ENCODE measurements at places on chromosomes 2 and 18.

GRCh38 chr2:209533391-209533790, 109.5 kb downstream of the MAP2 start:
- DNase-seq = no peak

GRCh38 chr2:8260213-8260612, 421.6 kb upstream of the ID2 start:
- DNase-seq = no peak

DNA sequence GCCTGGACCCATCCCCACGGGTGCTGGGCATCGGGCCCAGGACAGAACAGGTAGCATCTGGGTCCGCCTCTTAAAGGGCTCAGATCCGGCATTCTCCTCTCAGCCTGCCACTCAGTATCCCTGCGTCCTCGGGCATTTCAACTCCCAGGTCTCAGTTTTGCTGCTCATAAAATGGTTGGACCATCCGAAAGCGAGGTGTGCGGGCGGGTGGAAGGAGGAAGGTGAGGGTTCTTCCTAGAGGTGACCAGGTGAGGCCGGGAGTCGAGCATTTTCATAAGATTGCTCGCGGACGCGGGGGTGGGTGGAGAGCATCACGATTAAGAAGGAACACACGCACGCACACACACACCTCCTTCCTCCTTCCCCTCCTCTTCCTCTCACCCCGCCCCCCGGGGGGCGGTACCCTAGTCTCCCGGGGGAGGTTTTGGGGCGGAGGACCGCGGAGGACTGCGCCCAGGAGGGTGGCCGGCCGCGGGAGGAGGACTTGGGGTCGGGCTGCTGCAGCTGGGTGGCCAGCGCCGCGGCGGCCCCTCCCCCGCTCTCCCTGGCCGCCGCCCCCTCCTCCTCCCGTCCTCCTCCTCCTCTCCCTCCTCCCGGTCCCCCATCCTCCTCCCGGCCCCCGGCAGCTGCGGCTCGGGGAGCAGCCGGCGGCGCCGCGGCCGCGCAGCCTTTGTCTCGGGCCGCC, 97.9 kb upstream of the GPR45 start:
- no peak for DNase-seq

DNA sequence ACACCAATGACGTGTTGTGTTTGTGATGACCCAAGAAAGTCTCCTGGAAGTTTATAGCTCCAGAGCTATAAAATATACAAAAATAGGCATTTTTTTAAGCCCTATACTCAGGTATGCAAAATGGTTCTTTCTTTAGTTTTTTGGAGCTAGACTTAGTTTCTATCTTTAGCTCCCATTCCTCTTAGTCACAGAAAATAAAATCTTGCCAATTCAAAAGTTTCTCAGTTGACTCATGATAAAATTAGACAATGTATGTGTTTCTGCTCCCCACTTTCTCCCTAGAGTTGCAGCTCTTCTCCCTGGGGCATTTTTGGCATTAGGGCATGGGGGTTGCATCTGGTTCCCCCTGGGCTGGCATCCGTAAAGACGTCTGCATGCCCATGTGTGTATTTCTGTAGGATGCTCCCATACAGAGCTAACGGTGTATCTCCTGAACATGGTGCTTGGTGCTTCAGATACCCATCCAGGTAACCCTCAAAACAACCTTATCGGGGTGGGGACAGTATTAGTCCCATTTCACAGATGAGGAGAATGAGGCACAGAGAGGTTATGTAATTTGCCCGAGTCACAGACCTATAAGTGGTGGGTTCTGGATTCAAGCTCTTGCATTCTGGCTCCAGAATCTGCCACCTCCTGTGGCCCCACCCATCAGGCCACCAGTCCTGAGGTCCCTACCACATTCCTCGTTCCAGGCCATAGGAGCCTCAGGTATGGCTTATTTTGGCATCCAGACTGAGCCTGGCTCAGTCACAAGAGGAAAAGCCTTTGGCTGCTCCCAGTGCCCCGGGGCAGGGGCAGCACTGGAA, 43.1 kb upstream of the ASAP2 start:
- DNase-seq = peak; percentile 85

GRCh38 chr2:25044990-25045389, 3.1 kb downstream of the EFR3B start:
- no peak for DNase-seq

- DNase-seq = no peak
Observed at GRCh38 chr2:69033461-69034095, 20.6 kb downstream of the ANTXR1 start.

DNA sequence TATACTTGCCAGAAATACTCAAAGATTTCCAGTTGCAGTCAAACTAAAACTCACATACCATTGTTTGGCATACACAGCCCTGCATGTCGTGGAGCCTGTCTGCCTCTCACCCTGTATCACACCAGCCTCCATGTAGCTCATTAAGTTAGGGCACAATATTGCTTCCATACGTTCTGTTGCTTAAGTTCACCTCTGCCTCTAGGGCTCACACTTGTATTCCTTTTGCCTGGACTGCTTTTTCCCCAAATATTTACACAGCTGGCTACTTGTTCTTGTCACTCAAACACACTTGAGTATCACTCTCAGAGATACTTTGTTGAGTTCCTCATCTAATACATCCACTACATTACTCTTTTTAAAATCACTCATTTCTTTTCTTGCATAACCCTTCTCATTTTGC, 83.1 kb downstream of the PTH2R start:
- no peak for DNase-seq

GRCh38 chr18:54880395-54881105, 52.3 kb downstream of the RAB27B start:
- DNase-seq = peak; percentile 45

- DNase-seq = no peak
Observed at GRCh38 chr2:44926957-44927356, 14.5 kb upstream of the SIX3 start.

DNA sequence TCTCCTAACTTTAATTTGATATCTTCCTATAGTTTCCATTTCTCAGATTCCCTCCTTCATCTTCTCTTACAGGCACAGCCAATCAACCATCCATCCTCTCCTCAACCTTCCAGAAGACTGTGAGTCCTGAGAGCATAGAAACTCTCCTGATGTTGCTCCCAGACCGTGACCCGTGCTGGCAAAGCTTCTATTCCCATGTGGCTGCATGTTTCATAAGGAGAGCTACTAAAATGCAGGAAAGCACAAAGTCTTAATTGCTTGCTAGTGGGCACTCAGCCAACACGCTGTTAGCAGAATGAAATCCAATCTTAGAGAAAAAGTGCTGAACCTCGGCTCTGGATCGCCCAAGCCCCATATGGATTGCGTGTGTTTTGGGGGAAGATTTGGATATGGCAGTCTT, 1244.7 kb upstream of the ZEB2 start:
- no peak for DNase-seq

GRCh38 chr18:62118328-62118727, 68.5 kb downstream of the PIGN start:
- peak; percentile 2 for DNase-seq

DNA sequence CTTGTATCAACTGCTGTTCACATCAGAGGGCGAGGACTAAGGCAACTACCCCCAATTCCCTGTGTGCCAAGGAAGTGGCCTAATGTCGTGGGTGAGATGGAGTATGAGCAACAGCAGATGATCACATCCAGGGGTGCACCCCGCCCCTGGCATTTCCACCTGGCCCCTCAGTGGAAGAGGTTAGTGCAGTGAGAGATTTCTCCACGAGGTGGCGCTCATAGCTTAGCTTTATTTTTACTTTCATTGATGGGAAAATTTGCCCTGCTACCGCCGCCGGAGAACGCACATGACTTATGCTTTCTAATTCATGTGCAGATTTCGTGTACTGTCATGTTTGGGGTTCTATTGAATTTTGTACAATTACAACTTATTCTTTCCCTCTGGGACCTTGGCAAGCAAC, 470.6 kb upstream of the MEX3C start:
- no peak for DNase-seq

GRCh38 chr2:158921599-158922408, 46.6 kb upstream of the TANC1 start:
- DNase-seq = no peak

GRCh38 chr2:235979753-235980435, 188.3 kb downstream of the GBX2 start:
- no peak for DNase-seq

GRCh38 chr2:169727065-169727464, 6.6 kb upstream of the KLHL23 start:
- DNase-seq = no peak

- DNase-seq = no peak
Observed at GRCh38 chr2:134128746-134129145, 125.1 kb upstream of the MGAT5 start.

DNA sequence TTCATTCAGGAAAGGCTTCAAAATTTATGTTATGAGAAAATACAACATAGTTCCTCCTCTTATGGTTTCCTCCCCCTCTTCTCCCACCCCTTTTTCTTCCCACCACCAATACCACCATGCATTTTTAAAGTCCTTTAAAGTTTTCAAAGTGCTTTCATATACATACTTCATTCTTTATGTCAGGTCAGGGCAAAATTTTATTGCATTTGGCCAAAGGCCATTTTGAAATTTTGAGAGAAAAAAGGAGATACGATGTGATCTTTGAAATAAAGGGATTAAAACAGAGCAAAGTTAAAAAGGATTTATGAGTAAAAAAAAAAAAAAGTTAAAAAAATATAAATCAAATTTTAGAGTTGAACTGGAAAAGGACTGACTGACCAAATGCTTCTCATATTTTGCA, 792.5 kb upstream of the FANCL start:
- no peak for DNase-seq

DNA sequence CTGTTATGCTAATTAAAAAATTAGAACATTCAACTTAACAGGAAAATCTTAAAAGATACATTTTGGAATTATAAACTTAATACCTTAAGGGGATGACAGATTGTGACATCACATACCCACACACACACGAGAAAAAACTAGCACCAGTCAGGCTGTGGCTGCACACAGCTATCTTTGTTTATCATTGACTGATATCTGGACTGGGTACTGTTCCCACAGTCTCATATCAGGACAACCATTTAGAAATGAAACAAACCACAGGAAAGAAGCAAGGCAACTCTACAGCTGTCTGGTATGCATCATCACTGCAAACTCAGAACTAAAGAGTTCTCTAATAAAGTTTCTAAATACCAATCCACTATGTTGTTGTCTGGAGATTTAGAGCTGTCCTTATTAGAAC, 210.9 kb upstream of the SMAD7 start:
- peak; percentile 50 for DNase-seq

- peak; percentile 89 for DNase-seq
Observed at GRCh38 chr2:102122115-102122514, 20.4 kb upstream of the IL1R1 start.

GRCh38 chr2:205783872-205784499, 101.7 kb downstream of the NRP2 start:
- no peak for DNase-seq

GRCh38 chr2:198117406-198118041, 313.1 kb downstream of the PLCL1 start:
- DNase-seq = no peak

GRCh38 chr2:6896930-6897759, 19.6 kb downstream of the RSAD2 start:
- no peak for DNase-seq

DNA sequence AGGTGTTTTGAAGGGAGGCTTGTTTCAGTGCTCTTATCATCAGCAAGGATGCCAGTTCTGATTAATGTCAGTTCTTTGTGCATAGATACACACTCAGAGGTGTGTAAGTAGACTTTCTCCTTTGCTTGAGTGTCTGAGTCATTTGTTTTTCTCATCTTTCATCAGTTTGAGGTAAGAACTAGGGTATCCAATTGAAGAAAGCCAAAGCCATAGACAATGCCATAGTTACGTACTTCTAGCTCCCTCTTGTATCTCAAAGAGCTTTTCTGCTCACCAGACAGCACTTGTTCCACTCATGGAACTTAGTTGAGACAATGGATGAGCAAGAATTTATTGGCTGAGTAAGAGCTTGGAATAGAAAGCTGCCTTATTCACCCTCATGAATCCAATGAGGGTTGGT, 520.1 kb downstream of the PIK3C3 start:
- peak; percentile 7 for DNase-seq

DNA sequence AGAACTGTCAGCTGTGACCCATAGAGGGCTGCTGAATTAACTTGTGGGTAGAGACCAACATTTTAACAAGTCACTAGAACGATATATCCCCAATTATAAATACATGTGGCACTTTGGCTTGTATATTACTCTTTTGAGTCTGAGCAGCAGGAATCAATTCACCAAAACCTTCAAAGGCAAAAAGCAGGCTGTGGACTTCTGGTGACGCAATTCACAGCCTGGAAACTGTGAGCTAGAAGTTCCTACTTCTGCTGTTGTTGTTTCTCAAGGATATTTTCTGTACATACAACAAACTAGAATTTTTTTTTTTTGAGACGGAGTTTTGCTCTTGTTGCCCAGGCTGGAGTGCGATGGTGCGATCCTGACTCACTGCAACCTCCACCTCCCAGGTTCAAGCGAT, 37.3 kb downstream of the PTCD3 start:
- no peak for DNase-seq

GRCh38 chr18:79935499-79935898, 16.0 kb downstream of the SLC66A2 start:
- DNase-seq = no peak
